ENCODE measurements at places on chromosomes 1 and 21.

GRCh38 chr1:101196668-101197067, 40.2 kb upstream of the S1PR1 start:
- no peak for DNase-seq

- no peak for DNase-seq
Measured at GRCh38 chr1:153466908-153467307, 6.5 kb upstream of the S100A7 start.

DNA sequence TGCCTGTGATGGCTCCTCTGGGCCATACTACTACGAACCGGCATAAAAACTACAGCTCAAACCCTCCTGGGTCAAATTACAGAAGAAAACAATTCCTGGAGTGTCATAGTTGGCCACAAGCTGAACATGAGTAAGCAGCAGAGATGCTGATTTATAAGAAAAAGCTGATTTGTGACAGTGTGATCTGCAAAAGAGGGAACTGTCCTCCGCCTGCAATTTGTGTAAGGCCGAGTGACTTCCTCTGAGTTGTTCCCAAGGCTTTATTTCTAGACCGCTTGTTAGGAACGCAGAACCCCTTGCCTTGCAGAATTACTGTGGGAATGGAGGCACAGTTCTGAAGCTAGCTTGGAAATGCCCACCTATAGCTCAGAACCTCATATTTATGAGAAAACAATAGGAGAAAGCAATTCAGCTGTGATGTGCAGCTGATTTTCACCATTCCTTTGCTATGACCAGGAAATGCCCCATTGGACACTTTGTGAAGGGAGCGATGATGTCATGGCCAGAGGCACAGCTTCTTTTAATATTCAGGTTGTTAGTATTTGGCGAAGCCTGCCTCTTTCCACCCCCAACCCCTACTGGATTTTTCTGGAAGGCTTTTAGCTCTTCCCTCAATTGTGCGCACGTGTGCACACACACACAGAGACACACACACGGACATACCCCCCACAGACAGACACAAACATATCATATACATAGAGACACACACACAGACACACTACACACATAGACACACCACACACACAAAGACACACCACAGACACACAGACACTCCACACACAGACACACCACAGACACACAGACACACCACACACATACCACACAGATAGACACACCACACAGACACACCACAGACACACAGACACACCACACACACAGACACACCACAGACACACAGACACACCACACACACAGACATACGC, 47.6 kb downstream of the IER5 start:
- no peak for DNase-seq

GRCh38 chr1:59769736-59770095, 45.0 kb upstream of the HOOK1 start:
- no peak for DNase-seq

DNA sequence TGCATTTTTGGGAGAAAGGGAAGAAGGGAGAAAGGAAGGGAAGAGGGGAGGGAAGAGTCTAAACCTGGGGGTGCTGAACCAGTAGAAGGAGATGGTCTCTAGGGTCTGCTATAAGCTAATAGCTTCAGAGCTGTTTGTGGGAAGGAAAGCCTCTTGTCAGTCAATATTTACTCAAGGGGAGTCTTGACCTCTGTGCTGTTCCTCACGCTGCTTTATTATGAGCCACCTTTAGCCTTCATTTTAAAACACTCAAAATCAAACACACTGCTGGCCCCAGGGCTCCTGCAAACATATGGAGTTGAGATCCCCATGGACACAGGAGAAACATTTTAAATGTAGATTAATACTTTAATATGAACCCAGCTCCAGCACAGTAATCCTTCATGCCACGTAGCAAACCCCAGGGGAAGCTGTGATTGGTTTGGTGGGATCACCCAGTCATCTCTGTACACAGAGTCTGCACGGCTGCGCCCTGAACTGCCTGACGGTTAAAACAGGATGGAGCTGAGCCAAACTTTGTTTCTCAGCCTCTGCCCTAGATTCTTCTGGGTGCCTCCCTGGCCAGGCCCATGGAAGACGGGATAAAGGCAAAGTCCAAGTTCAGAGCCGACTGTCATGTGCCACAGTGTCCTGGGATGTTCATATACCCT, 40.2 kb upstream of the VWA5B1 start:
- no peak for DNase-seq

GRCh38 chr1:26740023-26740634, 44.3 kb downstream of the ARID1A start:
- no peak for DNase-seq

GRCh38 chr1:237684236-237684635, 206.5 kb downstream of the ZP4 start:
- DNase-seq = no peak

DNA sequence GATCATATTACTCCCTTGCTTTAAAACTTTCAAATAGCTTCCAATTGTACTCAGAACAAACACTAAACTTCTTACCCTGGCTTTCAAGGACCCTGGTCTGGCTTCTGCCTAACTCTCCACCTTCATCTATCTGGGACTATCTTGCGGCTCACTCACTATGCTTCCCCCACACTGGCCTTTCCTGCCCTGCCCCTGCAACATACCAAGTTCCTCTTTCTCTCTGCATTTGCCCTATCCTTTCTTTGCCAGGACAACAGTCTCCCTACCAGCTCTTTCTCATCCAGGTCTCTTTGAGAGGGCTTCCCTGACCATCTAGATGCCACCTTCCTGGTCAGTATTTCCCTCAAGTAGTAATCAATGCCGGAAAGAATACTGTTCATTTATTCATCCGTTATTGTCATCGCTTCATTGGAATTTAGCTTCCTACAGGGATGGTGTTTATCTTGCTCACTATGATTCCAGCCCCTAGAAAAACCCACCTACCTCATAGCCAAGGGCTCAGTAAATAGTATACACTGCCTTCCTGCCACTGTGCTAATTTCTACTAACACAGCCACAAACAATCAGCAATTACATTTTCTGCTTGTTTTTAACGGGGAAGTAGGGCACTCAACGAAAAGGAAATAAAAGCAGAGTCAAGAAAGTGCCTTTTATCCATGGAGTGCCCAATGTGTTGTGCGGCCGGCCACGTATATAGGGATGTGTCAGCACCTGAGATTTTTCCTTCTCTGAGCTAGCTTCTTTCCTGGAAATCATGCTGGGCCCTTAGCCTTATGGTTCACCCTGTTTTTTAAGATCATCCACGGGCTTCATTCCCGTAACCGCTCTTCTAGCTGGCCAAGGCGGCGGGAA, 521 bp upstream of the CDC7 start:
- no peak for DNase-seq

DNA sequence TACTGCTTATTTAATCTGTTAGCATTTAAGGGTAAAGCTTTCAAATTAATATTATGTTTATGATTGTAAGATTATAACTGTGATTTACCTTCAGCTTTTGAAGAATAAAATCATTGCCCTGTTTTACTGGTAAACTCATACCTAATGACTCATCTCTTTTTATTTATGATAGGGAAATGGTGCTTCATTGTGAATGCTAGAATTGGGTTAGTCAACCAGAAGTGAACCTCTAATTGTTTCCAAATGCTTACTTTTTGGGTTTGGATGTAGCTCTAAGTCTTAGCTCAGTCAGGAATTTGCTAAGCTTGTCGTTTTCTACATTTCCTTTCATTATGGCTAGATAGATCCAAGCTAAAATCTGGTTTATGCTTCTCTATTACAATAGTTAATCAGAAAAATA, 59.4 kb downstream of the SLC30A7 start:
- DNase-seq = no peak

- DNase-seq = no peak
Measured at GRCh38 chr1:24105368-24106160, 6.4 kb downstream of the MYOM3 start.
